ENCODE measurements at places on chromosomes 1 and 21.

- DNase-seq, result no peak
These were observed 92.3 kb downstream of the DMRTB1 start for GRCh38 chr1:53551428-53551995.

GRCh38 chr1:229863651-229864545, 203.1 kb upstream of the GALNT2 start:
- no peak for DNase-seq

DNA sequence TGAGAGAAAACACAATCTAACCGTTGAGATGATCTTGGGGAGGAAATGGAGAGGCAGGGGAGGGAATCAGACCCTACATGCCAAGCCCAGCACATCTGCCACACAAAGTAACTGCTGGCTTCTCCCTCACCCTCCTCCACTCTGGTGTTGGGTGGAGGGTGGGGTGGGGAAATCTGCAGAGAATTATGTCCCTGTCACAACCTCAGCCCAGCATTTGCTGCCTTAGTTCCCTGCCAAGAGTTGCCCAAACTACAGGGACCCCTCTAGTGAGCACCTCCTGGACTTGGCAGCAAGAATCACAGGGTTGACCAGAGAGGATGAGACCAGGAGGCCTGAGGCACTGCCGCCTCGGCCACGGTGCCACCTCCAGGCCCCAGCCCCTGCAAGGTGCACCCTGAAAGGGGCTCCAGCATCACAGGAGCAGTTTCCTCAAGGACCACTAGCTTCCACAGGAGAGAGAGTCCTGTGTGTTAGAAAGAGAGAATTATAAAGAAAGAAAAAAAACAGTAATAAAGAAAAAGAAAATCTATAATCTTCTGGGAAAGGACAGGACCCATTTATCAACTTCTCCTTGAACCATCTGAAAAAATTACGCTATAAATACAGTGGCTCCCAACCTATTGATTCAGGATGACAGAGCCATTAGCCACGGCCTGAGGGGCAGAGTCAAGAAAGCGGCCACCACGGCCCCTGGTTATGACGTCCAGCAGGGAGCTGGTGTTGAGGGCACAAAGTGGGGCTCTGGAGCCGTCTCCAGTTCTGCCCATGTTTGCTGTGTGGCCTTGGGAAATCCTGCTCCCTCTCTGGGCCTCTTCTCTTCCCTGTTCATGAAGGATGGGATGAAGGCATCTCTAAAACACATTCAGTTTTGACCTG, 451.7 kb downstream of the MATN1 start:
- peak; percentile 4 for DNase-seq

DNA sequence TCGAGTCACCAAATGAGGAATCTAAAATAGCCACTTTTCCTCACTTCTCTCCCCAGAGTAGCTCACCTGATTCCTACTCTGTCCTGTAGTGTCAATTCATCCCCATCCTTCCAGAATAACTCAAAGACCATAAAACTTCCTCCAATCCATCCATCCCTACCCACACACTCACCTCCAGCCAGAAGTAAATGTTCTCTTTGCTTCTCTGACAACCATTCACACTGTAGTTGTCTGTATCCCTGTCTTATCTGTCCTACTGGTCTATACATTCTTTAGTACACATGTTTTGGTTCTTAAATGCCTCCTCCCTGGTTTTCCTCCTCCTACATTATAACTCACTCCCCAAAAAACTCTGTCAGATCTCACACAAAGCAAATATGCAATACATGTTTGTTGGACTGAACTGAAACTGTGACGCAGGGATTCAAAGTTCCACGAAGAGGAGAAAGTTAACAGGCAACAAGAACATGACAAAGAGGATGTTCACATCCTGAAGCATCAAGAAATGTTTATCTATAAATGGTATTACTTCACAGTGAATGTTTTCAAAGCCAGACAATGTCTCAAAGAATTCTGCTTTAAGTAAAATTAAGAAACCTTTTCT, 11.0 kb downstream of the TP53BP2 start:
- no peak for DNase-seq

DNA sequence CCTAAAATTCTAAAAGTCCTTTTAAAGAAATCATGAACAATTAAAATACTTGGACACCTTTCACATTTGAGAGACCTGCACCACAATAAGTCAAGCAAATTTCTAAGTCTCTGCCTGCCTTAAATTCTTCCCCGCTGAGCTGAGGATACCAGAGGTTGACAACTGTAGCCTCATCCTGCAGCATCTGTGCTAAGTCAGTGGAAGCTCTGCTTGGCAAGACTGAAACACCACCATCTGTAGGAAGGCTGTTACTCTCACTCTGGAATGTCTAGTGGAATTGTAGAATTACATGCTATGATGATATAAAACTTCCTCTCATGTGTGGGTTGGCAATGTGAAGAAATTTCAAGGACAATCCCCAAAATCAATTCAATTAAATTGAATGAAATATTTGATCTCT, 1756.5 kb downstream of the NCAM2 start:
- no peak for DNase-seq

DNA sequence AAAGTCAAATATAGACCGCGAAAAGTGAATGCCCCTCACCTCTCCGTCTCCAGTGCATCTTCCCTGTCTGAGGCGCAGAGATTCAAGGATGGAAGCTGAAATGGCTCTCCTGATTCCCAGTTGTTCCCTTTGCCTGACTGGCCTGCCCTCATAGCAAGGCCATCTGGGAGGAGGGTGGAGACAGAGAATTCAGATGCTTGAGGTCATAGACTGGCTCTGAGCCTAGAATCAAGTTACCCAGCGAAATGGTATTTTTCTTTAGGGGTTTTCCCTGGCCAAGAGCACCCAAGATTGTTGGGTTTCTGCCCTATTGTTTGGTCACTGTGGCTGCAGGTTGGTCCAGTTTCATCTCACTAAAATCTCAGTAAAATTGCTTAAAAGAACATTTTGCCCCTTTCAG, 7.2 kb downstream of the METTL13 start:
- DNase-seq, result no peak

- no peak for DNase-seq
These were observed 22.3 kb upstream of the SARS1 start for GRCh38 chr1:109191377-109191776.

DNA sequence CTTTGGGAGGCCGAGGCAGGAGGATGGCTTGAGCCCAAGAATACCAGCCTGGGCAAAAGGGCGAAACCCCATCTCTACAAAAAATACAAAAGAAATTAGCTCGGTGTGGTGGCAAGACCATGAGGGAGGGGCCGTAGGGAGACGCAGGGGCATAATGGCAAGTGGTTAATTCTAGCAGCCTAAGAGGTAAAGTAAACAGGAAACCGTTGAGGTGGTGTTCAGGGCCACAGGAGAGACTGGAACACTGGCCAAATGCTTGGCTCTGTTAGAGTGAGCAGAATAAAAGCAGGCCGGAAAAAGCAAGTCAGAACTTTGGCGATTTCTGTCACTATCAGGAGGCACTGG, 89.2 kb downstream of the RIPK4 start:
- no peak for DNase-seq

DNA sequence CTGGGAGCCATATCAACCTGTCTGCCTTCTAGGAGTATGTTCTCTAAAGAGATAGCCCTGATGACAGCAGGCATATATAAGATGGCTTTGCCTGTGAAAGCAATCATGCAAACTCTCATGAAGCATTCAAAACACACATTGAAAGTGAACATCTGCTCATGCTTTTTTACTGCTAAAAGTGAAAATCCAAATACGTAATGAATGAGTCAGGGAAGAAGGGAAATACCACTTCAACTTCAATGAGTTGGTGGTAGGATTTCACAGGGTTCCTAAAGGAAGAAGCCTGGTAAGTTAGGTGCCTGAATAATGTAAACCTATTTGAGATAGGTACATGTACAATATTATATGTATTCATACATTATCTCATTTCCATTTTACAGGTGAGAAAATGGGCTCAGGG, 50.5 kb upstream of the SLFNL1 start:
- DNase-seq, result no peak

DNA sequence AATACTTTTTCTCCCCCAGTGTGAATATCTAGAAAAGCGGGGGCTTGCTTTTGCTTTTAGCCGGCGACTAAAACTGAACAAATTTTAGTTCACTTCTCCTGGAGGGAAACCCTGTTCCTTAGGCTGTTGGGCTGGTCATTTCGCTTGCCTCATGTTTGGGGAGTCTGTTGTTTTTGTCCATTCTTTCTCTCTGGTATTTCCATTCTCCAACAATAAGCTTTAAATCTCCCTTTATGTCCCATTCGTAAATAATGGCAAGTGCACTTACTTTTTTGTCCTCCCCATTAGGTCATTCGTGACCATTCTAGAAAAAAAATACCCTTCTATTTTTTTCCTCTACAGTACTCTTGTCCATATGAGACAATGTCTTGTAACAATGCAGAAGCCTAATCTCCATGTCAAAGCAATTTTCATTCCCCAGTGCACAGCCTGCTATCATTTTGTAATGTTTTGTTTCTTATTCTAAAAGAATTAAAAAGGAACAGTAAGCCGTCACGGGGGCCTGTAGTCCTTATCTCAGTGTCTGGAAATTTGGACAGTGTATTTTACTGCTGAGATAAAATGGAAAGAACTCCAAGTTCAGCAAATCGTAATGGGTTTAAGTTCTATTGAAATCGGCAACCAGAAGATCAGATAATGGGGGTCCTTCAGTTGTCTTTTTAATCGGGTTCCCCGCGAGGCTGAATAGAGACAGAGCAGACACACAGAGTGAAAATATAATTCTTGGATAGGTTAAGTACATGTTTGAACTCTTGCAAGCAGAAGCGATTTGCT, 21.8 kb downstream of the PROX1 start:
- DNase-seq, result no peak

DNA sequence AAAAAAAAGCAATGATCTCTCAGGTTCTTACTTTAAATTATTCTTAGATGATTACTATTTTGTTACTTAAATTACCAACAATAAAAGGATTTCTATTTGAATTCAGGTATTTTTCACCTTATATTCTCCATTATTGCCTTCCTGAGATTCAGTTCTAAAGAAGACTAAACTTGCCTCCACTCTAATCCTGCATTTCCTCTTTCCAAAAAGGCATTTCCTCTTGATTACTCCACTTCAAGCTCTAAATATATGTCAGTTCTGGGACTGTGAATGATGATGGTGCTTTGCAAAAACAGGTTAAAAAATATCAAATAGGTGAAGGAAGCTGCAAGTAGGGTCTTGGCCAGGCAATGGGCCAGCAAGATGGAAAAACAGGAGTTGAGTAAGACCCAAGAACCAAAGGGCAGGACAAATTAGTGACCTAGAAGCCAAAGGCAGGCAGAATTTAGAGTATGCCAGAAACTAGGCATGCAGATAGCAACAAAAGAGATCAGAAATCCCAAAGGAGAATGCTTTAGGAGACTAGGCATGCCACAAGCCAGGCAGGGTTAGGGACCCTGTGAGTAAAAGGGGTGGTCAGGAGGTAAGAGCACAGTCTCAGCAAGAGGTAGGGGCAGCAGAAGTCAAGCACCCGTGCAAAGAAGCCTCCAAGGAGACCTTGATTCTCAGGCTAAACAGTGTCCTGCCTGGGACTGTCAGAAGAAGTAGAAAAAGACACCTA, 11.3 kb upstream of the DIPK1A start:
- DNase-seq, result no peak

DNA sequence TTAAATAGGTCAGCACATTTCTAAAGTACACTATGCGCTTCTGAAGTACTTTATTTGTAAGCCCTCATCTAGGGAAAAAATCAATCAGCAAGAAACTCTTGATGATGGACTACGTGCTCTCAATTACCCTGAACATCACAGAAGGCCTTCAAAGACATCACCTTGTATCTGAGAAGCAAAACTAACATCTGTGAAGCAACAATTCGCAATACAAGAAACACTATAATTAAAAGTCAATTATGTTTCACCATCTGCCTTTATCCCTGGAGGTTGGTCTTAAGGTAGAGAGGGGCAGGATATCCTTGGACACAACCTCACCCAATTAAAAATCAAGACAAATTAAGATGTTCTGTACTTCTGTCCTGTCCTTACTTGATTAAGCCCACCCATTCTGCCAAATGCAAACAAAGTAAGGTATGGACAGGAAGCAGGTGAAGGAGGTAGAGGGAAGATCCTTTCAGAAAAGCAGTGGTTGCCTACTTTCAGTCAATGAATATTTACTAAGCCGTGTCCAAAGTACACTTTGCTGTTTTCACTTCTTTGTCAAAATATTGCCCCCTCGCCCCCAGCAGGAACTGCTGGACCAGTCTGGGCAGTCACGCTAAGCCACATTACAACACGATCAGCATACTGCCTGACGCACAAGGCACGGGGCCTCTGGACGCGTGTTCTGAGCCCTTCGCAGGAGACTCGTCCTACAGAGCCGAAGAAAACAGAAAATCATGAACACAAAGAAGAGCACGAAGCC, 887 bp downstream of the SLC19A2 start:
- peak; percentile 61 for DNase-seq

DNA sequence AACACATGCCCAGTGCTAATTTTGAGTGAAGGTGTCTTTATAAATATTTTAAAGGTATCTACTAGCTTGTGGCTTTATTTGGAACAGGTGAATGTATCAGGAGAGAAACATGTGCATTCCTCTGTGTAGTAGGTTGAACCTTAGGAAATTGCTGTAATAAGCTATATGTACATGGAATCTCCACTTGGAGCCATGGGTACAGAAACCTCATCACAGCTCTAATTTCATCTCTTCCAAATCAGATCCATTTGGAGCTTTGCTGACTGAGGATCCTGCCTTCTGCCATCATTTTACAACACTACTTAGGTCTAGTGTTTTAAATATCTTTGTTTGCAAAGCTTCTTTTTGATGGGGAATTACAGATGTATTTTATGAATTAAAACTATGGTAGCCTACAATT, 2.1 kb downstream of the KCNK2 start:
- no peak for DNase-seq

DNA sequence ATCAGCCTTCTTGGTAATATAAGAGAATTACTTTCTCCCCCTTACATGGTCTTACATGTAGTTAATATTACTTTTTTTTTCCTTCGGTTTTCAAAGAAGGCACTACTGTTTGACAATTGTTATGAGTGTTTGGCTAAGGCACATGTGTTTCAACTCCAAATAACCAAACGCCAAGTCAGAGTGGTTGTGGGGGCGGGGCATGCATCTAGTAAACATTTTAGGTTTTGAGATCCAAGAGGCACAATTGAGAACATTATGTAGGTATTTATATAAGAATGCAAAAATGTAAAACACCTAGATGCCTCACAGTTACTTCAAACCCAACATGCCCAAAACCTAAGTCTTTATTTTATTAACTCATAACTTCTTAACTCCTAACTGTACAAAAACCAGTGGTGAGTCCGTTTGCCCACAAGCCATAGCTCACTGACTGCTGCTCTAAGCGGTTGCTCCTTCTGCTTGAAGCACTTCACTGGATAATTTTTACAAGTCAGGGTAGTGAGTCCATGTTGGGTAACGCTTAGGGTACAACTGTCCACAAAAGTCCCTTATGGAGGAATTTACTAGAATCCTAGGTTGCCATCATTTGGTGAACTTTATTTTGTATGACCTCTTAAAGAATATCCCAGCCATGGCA, 189.9 kb downstream of the HUNK start:
- DNase-seq, result no peak

GRCh38 chr1:218259800-218260199, 25.3 kb upstream of the RRP15 start:
- no peak for DNase-seq

DNA sequence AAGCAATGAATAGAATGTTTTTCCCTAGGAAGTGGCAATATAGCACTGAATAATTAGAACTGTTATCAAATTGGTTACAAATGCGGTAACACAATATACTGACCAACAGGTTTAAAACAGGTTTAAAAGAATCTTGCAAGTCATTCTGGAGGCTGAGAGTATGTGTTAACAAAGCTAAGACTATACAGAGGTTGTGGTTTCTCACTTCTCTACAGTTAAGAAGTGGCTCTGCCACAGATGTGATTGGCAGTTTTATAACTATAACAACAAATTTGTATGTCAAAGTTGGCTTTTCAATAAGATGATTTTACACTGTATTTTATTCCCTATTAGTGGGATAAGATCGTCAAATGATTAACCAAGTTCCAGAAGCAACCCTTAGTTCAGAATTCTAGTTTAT, 7.1 kb downstream of the ANGEL2 start:
- no peak for DNase-seq

Measured in ureter (tissue), 1 donor.